ENCODE measurements at places on chromosomes 5 and 9.

DNA sequence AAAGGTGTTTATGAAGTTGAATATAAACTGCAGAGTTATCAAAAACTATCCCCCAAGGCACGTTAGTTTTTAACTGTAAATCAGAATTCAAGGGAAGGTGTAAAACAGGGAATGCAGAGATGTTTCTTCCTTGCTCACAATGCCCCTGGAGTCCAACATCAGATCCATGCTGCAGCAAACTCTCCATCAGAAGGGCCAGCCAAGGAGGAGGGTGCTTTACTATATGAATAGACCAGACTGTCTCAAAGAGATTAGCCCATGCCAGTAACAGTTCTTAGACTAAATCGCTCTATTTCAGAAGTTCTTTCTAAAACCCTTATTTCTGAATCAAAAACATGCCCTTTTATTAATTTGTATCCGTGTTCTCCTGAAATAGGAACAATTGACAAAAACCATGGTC, 362.8 kb upstream of the RPS23 start:
- no peak for DNase-seq

- no peak for DNase-seq
These were observed 47.1 kb downstream of the MAPKAP1 start for GRCh38 chr9:125659954-125660353.

- no peak for DNase-seq
These were observed 12.3 kb upstream of the MTMR12 start for GRCh38 chr5:32325062-32325461.

DNA sequence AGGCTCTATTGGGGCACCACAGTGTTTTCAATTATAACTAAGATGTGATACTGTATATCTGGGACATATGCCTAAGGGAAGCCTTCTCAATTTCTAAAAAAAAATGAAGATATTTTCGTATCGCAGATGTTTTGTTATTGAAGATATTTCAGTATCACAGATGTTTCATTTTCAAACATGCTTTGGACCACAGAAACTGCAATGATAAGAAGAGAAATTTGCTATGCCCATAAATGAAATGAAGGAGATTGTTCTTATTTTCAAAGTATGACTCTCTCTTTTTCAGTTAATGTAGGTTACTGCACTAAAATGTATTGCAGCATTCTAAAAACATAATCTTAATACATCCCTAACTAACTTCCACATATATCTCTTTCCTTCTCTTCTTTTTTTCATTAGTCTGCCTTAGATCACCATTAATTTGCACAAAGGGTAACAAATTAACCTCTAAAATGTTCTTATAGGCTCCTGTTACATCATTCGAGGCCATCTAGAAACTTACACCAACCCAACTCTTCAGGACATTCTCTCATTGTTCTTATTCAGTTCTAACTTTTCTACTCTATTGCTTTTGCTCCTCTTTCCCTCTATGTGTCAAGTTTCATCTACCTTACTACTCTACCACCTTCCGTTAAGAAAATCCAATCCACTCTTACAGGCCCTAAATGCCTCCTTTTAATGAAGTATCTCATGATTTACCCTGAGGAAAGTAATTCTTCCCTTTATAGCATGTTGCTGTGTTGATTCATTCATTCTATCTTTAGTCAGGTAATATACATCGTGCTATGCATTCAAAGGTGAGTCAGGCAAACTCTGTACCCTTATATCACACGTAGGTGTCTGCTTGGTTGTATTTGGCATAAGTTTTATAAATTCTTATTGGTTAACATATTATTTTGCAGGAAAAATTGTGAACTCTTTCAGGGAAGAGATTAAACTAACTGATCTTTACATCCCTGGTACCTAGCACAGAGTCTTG, 70.5 kb downstream of the ST8SIA4 start:
- no peak for DNase-seq

DNA sequence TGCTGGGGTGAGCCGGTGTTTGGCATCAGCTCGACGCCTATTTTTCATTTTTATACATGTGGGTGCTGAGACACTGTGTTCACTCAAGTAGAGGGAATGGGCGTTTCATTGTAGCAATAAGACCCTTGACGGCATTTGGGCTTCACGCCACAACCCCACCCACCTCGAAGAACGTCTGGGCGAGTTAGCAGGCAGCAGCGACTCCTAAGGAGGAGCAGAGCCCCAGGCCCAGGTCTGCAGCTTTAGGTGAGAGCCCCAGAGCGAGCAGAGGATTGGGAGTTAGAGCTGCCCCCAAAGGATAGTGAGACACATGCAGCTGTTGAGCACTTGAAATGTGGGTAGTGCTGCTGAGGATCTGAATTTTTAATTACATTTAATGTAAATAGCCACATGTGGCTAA, 1.6 kb upstream of the ZFP62 start:
- DNase-seq, result no peak

- DNase-seq, result no peak
These were observed 156.5 kb downstream of the ASTN2 start for GRCh38 chr9:117258184-117258866.

- DNase-seq, result no peak
These were observed 103.1 kb upstream of the MYO10 start for GRCh38 chr5:17039170-17039569.

DNA sequence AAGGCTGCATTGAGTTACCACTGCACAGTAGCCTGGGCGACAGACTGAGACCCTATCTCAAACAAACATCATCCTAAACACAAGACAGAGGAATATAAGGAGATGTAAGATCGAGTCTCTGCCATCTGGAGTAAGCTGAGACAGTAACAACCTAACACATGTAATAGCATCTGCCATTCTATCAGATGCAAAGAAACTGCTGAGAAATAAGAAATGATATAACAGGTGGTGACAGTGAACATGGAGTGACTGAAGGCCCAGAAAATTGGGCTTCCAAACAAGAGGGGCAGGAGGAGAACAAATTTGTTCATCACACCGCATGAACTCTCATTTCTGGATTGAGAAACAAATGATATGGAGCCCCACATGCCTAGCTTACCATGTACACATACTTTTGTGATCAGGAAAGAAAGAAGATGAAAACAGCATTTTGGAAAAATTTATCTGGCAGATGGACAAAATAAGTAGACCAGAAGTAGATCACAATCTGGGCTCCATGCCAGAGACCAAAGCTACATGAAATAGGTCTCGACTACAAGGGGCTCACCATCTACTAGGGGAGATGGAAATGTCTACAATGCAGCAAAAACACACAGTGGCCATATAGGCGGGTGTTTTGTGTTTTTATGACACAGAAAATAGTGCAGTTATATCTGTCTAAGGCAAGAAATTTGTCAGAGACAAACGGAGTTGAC, 45.5 kb downstream of the ECPAS start:
- DNase-seq, result no peak

GRCh38 chr5:136521696-136522095, 156.4 kb upstream of the TRPC7 start:
- no peak for DNase-seq

DNA sequence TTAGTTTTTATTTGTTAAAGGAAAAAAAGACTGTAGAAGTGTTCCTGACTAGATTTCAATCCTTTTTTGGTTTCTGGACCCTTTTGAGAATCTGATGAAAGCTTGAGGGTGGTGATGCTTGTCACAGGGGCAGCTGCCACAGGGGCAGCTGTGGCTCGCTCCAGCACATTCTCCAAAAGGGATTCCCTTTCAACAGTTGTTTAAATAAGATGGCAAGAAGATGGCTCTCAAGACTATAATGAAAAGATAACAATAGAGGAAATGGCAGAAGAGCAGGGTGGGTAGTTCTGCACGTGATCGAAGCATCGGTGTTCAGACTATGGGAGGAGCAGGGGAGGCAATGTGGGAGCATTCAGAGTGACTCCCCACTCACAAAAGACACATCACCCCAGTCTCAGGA, 46.5 kb upstream of the TNFAIP8 start:
- no peak for DNase-seq

- no peak for DNase-seq
These were observed 16.9 kb upstream of the ADRA1B start for GRCh38 chr5:159899067-159900049.

- DNase-seq, result no peak
These were observed 233.4 kb downstream of the NR3C1 start for GRCh38 chr5:143170104-143170503.

- no peak for DNase-seq
These were observed 20.1 kb downstream of the C5orf58 start for GRCh38 chr5:170252720-170253350.

- DNase-seq, result no peak
These were observed 122.7 kb upstream of the LMX1B start for GRCh38 chr9:126490871-126491567.

GRCh38 chr5:150600616-150601490, 39.6 kb upstream of the SYNPO start:
- no peak for DNase-seq

DNA sequence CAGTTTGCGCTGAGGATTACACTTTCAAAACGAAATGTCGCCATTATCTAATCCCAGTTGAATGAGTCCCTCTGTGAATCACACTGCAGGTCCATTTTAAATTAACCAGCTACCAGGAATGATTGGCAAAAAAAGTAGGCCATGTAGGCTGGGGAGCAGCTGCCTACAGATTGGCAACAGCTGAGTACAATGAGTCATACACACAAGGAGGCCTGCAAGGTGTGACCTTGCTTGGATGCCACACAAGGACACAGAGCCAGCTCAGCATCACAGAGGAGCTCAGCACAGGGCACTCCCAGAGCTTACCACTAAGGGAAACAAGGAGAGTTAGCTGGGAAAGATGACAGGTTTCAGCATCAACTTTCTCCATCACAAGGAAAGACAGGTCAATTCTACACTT, 12.9 kb downstream of the HAVCR1 start:
- DNase-seq, result no peak

- no peak for DNase-seq
These were observed 102.2 kb upstream of the PRR16 start for GRCh38 chr5:120361941-120362340.

GRCh38 chr9:105636331-105636730, 25.9 kb upstream of the TAL2 start:
- DNase-seq, result no peak

DNA sequence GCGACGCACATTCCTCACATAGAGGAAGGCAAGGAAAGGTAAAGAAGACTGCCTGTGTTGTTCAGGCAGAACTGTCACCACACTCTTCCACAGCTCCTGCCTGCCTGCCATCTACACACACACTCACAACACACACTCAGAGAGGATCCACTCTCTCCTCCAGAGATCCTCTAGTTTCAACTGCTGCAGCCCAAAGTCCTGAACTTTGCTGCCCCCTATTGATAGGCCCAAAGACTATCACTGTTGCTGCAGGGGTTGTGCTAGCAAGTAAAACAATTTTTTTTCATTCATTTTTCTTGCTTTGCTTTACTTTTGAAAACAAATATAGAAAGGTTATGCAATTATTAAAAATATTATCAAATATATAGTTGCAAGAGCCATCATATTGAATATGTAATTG, 5.9 kb upstream of the CFAP90 start:
- no peak for DNase-seq

DNA sequence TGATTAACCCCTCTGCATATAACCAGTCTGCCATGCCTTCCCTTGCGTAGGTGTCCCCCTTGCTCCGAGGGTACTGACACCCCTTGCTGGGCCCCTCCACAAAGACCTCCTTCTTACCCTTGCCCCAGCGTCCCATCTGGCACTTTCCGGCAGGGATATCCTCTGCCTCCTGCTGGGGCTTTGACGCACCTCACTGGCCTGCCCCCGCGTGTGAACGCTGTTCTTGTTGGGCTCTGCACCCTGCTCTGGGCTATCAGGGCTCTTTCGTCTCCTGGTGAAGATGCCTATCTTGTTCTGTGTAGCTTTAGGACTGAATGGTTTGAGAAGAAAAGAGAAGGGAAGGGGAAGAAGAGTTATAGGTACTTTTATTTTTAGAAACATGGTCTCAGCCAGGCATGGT, 53.0 kb downstream of the SUB1 start:
- DNase-seq, result no peak

- DNase-seq, result no peak
These were observed 4.3 kb upstream of the DDX41 start for GRCh38 chr5:177520916-177521513.

- DNase-seq, result no peak
These were observed 108.5 kb upstream of the TXNDC8 start for GRCh38 chr9:110446171-110446570.
